ENCODE measurements at places on chromosomes 4 and X. TPM values are rescaled to one million over a fixed set of nuclear protein-coding genes. Genes with fewer than 3 reads are reported as not detected.

- DNase-seq, result no peak
These were observed 9.2 kb upstream of the ABLIM2 start for GRCh38 chr4:8167815-8168214.

DNA sequence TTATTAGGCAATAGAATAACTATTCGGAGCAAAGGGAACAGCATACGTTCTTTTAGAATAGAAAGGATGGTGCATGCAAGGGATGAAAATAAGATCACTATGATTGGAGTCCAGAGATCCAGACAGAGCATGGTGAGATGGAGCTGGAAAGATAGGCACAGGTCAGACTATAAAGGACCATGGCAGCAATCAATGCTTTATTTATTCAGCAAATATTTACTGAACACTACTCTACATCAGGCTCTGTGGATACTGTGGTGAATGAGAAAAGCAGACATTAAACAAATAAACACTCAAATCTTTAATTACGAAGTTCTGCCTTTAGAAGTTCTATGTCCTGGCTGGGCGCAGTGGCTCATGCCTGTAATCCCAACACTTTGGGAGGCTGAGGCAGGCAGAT, 44.7 kb upstream of the ACSL4 start:
- no peak for DNase-seq

- no peak for DNase-seq
These were observed 81.7 kb downstream of the FREM3 start for GRCh38 chr4:143618811-143619210.

GRCh38 chrX:44071847-44072551, 98.8 kb upstream of the NDP start:
- DNase-seq, result no peak

DNA sequence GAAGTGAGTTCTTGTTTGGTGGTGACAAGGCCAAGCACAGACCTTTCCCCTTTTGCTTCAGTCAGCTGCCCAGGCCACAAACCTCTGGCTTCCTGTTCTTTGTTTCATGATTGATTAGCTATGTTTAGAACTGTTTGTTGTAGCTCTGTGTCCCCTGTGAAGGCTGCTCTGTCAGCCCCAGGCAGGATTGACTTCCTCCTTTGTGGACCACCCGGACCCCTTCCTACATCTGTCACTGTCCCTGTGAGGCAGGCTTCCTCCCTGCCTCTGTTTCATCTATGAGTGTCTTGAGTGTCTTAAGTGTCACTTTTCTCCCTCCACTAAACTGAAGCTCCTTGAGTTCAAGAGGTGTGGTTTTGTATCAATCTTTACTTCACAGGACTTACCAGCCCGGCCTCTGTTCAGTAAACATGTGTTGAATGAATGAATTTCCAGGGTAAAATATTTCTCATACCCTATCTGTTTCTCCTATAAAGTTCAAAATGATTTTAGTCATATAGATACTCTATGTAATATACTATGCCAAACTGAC, 83.5 kb downstream of the ZNF674 start:
- no peak for DNase-seq

GRCh38 chrX:46340696-46341095, 204.5 kb downstream of the ZNF674 start:
- no peak for DNase-seq

GRCh38 chr4:105174098-105174497, 27.4 kb downstream of the TET2 start:
- DNase-seq, result no peak

- no peak for DNase-seq
These were observed 17.2 kb downstream of the RASGEF1B start for GRCh38 chr4:81454499-81454898.

BMP3 gene
- not detected for total RNA-seq

SYN1 gene
- total RNA-seq, result 14.1 TPM

LEF1 gene
- total RNA-seq, result 2.6 TPM

SPANXN3 gene
- not detected for total RNA-seq

All from H1 (cell line).